ENCODE measurements at places on chromosomes 4 and X. TPM values are rescaled to one million over a fixed set of nuclear protein-coding genes. Genes with fewer than 3 reads are reported as not detected.

DNA sequence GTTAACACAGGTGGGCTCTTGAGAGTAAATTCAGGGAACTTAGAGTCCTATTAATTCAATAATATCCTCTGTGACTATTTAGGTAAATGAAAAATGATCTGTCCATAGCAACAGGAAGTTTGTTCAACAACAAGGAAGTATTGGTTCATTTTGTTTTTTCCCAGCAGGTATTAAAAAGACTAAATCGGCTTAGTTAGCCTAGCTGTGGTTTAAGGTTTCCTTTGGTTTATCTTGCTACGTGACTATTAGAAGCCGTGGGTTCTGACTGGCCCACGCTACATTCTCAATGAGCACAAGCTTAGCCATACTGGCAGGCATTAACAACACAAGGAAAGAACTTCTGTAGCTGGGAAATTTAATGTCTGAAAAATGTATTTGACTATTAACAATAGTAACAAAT, 168.8 kb upstream of the HS3ST1 start:
- no peak for DNase-seq

DNA sequence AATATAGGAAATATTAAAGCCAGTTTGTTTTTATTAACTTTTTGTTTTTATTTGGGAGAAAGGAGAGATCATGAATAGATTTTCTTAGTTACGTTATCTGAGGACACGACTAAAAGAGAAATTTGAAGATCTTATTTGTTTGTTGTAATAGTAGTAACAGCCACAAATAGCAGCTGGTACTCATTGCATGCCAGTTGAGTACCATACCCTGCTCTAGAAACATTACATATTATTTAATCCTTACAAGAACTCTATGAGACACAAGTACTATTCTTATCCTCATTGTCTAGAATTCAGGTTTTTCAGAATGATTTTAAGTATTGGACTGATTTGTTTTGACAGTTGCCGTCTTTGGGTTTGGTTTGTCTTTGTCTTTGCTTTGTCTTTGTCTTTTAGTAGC, 31.8 kb downstream of the USP53 start:
- DNase-seq, result no peak

GRCh38 chr4:118967393-118967792, 78.7 kb downstream of the SYNPO2 start:
- no peak for DNase-seq

DNA sequence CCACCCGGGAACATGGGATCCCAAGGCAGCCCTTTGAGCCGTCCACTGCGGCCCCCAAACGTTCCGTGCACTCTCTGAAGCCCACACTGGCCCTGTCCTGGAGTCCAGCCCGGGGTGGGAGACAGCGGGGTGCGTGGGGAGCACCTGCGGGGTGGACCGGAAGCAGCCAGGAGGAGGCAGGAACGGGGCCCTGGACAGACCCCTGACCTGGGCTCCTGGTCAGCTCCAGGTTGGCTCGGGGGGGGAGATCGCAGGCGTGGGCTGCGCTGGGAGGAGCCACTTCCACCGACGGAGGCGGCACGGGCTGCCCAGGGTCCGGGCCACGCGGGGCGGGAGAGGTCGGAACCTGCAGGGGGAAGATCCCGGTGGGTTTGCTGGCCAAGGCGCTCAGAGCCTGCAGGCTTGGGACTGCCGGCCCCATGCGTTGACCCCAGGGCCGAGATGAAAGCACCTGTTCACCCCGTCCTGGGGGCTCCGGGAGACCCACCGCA, 5.7 kb upstream of the PLCXD1 start:
- no peak for DNase-seq

- no peak for DNase-seq
These were observed 23.5 kb upstream of the TMEM165 start for GRCh38 chr4:55372259-55372658.

DNA sequence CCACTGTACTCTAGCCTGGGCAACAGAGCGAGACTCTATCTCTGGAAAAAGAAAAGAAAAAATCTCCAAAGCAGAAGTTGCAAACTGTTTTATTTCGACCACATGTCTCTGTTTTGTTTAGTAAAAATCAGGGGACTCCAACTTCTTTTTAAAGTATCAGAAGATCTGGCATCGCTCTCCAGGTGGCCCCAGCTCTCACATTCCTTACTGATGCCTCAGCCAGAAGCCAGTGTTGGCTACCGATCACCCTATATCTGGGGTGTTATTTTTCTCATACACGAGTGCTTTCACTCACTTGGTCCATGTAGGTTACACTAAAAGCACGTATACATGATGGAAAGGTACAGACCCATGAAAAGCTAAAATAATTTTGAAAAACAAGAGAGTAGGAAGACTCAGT, 8.3 kb downstream of the MPP1 start:
- DNase-seq, result no peak

DNA sequence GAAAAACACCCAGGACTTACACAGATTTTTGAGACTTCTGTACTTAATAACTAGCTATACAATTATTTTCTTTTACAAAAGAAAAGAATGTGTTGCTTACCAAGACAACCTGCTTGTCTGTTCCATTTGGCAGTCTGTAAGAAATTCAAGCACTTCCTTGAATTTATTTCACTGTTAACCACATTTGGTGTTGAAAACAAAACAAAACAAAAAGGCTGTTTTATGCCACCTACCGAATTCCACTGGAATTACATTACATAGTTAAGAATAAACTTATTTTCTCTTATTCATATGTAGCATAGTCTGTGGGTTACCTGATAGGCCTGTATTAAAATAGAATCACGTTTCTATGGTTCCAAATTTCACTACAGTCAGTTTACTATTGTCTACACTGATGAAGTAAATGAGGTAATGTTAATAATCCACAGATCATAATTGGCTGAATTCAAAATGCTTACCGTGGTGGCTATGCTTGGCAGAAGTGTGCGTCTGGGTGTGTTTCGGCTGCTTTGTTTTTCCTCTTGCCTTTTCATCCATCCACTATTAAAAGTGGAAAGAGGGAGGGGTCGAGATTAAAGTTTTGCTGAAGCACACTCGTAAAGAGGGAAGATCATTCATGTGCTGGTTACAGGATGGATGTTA, at the start of gene TLR1:
Gene TLR1 (minus strand): TSS at position 138 of the 642 bp plus-strand sequence. CDS start 5,960 bp downstream, outside the sequence.
- peak; percentile 51 for DNase-seq

- DNase-seq, result no peak
These were observed 774 bp downstream of the ARMCX2 start for GRCh38 chrX:101658661-101659491.

DNA sequence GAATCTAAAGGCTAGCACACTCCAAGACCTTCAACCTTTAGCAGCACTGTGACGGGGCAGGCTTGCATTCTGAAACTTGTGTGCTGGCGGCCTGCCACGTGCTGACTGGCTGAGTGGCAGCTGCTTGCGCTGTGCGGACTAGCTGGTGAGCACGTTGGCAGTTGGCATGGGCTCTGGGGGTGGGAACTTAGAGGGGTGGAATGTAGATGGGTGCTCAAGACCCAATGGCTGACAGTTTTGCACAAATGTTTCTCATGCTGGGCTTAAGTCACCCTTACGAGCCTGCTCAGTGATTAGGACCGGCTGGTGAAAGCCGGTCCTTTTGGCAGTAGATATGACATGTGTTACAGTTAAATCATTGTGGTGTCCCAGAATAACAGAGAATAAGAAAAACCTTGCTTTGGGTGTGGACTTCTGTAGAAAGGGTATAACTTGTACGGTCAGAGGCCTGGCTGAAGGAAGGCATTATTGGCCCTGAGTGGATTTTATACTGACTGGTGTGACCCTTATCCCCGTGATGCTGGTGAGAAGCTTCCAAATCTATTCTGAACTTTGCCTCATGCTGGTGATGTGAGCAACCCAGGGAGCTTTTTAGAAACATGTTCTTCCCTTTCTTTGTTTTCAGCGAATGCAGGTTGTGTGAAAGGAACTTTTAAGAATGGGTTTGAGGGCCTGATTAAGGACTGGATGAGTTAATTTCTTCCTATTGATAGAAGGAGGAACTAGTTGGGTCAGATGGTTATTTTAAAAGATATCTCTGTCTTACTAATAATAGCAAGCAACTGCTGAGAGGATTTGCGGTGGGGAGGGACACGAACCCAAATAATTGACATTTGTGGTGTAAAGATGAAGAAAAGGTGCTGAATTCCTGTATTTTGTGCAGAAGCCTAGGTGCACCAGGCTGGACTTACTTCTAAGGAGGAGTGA, 107.4 kb upstream of the SLC4A4 start:
- no peak for DNase-seq

- no peak for DNase-seq
These were observed 48.2 kb downstream of the STK26 start for GRCh38 chrX:132071254-132071653.

- DNase-seq, result no peak
These were observed 79.3 kb upstream of the BCOR start for GRCh38 chrX:40177117-40177430.

- no peak for DNase-seq
These were observed 17.4 kb downstream of the IRAK1 start for GRCh38 chrX:154002215-154002719.

DNA sequence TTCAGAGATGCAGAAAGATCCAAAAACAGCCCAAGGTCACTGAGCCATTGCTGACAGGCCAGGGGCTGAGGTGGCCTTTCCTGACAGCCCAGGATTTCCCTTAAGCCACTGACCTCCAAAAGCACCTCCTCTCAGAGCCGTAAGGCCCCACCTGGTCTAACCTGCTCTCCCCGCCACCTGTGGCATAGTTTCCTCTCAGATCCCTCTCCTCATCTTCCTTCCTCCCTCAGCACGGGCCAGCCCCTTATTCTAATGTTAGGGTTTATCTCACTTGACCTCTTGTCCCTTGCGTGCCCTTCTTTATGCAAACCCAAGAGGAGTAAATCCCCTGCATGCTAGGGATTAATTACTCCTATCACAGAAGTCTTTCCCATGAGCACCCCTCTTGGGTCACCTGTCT, 113.0 kb downstream of the RBM47 start:
- DNase-seq, result no peak

DNA sequence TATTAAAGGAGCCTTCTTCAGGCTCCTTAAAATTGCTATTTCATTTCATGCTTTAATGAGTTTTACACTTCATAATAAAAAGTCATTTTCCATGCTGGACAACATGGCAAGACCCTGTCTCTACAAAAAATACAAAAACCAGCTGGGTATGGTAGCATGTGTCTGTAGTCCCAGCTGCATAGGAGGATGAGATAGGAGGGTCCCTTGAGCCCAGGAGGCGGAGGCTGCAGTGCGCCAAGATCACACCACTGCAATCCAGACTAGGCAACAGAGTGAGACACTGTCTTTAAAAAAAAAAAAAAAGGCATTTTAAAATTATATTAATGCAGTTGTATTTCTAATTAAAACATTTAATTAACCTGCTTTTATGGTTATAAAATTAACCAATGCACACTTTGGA, 49.2 kb downstream of the PDS5A start:
- DNase-seq, result no peak

DNA sequence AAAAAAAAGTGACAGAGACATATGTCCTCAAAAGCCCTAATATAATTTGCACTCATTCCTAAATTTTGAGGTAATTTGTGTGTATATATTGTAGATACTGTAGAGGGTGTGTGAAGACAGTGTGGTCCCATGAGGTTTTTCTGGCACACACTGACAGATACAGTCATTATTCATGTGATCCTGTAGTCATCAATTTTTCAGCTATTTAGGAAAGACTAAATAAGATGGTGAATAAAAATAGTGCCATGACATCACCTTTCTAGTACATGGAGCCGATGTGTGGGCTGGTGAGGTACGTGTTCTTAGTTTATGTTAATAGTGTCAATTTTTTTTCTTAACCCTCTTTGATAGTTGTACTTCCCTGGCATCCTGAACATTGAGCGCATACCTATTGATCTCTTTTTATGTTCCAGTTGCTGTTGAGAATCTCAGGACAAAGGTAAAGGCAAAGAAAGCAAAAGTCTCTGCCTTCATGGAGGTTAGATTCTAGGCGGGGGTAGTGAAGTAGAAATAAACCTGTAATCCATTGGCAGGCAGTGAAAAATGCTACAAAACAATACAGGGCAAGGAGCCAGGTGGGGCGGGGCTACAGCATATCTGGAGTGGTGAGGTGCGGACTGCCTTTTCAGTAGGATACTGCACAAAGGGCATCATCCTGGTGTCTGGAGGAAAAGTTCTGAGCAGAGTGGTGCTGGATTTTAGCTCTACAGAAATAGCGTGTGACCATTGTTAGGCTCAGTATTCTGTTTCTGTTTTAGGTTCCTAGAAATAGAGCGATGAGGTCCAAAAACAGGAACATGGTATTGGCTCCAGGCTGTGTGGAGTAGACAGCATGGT, 93.8 kb downstream of the ARHGAP10 start:
- no peak for DNase-seq

- no peak for DNase-seq
These were observed 6.5 kb downstream of the PPP2R2C start for GRCh38 chr4:6465955-6466354.

- DNase-seq, result no peak
These were observed 210.4 kb upstream of the HCCS start for GRCh38 chrX:10900585-10901289.

DNA sequence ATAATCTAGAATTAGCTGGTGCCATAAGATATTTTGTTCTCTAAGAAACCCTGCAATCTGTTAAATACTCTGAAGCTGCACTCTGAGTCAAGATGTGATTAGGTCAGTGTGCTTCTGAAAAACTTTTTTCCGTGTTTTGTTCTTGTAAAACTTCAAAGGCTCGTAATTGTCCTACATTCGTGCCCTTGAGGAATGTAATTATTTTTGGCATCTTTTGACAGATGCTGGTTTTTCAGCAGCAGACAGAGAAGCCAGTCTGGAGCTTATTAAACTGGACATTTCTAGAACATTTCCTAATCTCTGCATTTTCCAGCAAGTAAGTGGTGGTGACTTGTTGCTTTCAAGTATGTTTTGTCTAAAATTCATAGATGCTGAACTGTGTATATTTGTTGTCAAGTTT, 36.8 kb upstream of the TADA2B start:
- DNase-seq, result no peak

DNA sequence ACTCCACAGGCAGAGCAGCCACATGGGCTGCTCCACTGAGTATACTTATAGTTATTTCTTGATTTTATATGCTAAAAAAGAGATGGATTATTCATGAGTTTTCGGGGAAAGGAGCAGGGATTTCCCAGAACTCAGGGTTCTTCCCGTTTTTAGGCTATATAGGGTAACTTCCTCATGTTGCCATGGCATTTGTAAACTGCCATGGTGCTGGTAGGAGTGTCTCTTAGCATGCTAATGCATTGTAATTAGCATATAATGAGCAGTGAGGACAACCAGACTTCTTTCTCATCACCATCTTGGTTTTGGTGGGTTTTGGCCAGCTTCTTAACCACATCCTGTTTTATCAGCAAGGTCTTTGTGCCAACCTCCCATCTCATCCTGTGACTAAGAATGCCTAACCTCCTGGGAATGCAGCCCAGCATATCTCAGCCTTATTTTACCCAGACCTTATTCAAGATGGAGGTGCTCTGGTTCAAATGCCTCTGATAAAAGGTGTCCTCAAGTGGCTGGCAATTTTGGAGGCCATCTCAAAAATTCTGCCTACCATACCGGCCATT, 213.0 kb upstream of the VEGFC start:
- DNase-seq, result no peak

Gene CDS1
- polyA plus RNA-seq, result 0.28 TPM

Gene PRDM8
- 10.6 TPM for polyA plus RNA-seq

Gene PRRG3
- polyA plus RNA-seq, result 28.6 TPM

Gene RAB33A
- polyA plus RNA-seq, result 0.43 TPM

Gene GPC4
- polyA plus RNA-seq, result 95.4 TPM

Gene KLKB1
- 0.15 TPM for polyA plus RNA-seq

Measured in forelimb muscle (tissue), 1 donor.